Fibroblast of the aortic adventitia (primary cell): ENCODE measurements at places on chromosomes 1 and 21.
A peak's percentile ranks its signal among the peaks of the same experiment; 100 is the strongest.

DNA sequence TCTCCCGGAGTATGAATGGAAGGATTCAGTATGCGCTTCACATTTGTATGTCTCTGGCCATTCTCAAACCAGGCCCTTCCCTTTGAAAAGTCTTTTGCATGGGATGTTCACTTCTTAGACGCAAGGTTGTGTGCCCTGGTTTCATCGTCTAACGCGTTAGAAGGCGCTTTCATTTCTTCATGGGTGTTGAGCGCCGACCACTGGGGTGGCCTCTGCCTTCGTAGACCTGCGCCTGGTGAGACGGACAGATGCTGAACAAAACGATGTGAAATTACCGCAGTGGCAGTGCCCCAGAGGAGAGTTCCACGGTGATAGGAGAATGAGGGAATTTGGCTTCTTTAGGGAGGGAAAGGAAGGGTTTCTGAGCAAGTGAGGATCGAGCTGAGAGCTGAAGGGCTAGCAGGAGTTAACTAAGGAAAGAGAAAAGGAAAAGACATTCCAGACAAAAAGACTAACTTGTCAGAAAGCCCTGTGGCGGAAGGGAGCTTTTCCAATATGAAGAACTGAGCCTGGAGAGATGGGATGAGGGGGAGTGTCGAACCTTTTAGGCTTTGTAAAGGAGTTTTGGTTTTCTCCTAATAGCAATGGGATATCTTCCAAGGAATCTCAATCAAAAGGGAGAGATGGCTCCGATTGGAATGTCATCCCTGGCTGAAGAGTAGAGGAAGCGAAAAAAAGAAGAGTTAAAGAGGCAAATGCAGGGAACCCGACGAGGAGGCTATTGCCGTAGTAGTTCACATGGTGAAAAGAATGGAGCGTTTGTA lies 951 bp downstream of the GGPS1 start:
- DNase-seq: no peak

DNA sequence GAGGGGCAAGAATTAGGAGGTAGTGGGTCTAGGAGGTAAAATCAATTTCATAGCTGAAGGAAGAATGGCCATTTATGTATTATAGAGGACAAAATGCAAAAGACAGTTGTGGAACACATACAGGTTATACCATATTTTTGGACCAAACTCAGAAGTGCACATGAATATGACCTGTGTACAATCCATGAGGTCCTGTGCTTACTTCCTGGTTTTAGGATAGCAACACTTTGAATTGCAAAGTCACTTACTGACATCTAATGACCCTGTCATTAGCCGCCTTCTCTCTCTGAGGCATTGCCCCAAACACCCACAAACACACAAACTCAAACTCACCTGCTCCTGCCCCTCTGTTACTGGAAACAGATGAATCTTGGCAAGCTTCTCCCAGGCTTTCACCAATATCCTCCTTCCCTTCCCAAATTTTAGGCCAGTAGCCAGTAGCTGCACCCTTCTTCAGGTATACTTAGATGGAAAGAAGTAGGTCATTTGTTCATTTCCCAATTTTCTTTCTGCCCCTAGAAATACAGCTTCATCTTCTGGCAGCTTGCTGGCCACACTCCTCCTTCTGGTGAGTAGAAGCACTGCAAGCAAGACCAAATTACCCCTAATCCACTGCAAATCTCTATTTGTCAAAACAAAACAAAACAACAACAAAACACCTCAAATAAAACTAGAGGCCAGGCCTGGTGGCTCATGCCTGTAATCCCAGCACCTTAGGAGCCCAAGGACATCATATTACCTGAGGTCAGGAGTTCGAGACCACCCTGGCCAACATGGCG lies 13.7 kb upstream of the RPL5 start:
- DNase-seq: peak; percentile 57

DNA sequence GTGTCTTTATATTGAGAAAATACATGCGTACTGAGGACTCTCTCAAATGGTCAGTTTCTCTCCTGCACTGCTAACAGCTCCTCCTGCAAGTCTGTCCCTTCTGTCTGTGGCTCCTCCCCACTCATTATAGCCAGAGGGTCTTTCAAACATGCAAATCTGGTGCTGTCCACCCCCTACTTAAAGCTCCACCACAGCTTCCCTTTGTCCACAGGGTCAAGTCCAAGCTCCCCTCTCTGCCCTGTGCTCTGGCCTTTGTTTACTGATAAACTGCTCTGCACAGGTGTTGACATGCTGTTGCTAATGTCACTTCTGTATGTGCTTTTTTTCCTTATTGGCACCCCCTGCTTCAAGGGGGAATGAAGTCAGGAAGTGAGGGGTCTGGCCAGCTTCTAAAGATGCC lies 47.7 kb upstream of the GPR37L1 start:
- DNase-seq: no peak

- no peak for DNase-seq
These were observed 45.2 kb downstream of the FAM163A start for GRCh38 chr1:179788259-179788658.

- DNase-seq: peak; percentile 4
These were observed 43.9 kb downstream of the ABCG1 start for GRCh38 chr21:42262831-42263231.

DNA sequence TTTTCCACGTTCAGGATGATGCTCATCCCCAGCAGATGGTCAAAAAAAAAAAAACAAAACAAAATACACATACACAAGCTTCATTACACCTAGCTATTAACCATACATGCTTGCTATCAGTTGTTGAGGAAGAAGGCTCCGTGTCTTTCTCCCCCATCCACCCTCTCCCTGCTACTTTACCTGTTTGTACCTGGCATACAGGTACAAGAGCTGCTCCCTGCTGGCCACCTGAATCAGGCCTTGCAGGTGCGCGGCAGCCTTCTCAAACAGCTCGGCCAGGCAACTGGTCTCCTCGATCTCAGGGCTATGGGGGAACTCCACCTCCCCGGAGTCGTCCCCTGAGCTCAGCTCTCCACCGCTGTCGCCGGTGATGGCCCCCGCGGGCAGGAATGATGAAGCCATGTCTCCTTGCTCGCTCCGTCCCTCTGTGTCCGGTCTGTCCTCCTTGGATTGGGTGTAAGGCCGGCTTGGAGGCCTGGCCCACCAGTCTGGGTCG lies 464 bp downstream of the ACBD6 start:
- no peak for DNase-seq

GRCh38 chr1:99250728-99251127 lies 13.6 kb upstream of the PLPPR4 start:
- no peak for DNase-seq

GRCh38 chr1:53927376-53927881 lies 18.1 kb downstream of the IFT25 start:
- DNase-seq: no peak

DNA sequence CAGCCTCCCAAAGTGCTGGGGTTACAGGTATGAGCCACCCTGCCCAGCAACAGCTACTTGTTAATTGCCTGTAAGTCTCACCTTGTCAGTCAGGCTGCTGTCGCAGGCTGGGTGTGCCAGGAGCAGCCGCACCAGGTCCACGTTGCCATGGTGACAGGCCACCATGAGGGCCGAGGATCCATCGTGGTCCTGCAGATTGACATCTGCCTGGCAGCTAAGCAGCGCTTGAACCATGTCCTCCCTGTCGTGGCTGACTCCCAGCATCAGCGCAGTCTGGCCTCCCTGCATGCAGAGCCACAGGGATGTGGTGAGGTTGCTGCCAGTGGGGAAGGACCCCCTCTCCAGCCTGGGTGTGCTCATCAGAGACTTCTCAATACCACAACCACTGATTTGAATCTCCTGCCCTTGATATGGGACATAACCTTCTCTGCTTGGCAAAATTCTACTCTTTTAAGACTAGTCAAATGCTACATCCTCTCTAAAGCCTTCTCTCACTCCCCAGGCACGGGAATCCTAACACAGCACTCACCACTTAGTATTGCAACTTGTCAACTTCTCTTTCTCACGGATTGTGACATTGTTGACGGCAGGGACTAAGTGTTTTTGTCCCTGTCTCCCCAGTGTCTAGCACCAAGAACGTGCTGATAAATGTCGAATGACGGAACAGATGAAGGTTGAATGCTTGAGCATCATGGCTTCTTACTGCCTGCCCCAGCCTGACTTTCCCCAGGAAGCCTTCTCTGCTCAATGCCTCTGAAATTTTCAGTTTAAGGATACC lies 52.9 kb downstream of the L1TD1 start:
- no peak for DNase-seq

- DNase-seq: no peak
These were observed 7.7 kb downstream of the SERINC2 start for GRCh38 chr1:31420716-31421115.

GRCh38 chr1:13616234-13616633 lies 32.6 kb downstream of the PDPN start:
- no peak for DNase-seq

DNA sequence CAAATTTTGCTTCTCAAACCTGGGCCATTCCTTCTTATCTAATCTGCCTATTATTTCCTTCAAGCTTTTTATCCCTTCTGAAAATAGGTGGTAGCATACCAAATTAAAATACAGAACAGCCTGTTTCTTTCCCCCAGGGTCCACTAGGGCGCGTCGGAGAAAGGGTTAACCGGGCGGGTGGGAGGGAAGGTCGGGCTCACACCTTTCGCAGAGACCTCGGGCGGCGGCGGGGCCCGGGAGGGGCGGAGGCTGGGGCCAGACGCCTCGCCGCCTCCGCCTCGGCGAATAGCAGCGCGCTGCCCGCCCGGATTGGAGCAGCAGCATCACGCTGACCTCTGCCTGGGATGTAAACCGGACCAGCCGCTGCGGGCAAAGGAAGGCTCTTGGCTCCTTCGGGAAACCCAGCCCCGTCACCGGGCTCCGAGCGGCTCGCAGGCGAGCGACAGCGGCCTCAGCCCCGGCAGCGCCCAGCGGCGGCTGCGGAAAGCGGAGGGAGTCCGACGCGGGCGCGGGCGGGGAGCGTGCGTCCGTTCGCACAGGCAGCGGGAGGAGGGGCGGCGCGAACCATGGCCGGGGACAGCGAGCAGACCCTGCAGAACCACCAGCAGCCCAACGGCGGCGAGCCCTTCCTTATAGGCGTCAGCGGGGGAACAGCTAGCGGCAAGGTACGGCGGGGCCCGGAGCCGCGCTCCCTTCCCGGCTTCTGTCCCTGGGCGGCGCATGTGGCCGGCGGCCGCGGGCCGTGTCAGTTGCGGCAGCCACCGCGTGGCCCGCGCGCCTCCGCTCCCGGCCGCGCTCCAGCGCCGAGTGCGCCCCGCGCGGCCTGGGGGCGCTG lies at the start of gene UCK2:
Gene UCK2 (plus strand): TSS at position 347 of the 835 bp plus-strand sequence. CDS start 220 bp downstream, at position 567.
- DNase-seq: peak; percentile 65

DNA sequence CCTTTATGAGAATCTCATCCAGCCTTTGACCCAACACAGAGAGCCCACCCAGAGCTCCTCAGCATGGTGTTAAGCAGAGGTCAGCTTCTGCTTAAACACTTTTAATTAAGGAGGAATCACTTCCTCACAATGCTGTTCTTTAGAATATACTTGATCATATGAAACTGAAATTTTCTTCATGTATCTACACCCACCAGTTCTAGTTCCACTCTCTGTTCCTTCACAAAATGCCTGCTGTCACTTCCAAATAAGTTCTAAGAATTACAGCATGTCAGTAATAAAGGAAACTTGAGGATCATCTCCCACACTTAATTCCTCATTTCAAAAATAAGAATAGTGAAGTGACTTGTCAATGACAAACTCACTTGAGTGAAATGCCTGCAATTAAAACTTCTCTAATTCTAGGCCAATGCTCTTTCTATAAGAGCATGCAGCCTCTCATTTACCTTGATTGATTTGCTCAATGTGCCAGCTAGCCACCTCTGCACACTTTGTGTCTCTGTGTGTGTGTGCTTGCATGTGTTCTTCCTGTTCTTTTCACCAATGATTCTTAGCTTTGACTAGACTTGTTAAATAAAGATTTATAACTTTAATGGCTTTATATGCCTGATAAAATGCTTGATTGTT lies 356.3 kb downstream of the PLPP3 start:
- DNase-seq: no peak

DNA sequence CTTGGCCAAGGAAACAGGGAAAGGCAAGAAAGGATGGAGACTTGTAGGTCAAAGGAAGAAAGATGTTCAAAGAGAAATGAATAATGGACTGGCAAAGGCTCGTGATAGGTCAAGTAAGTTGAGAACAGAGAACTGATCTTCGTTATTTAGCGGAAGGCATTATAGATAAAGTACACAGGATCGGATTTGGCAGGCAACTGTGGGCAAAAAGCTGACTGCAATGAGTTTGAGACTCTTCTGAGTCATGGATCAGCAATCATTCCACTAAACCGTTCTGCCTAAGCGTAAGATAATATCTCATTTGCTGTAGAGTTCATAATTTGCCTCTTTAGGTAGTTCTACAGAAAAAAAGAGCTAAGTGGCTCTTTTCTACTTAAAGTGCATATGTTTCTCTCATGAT lies 34.1 kb downstream of the KRTAP21-3 start:
- no peak for DNase-seq

DNA sequence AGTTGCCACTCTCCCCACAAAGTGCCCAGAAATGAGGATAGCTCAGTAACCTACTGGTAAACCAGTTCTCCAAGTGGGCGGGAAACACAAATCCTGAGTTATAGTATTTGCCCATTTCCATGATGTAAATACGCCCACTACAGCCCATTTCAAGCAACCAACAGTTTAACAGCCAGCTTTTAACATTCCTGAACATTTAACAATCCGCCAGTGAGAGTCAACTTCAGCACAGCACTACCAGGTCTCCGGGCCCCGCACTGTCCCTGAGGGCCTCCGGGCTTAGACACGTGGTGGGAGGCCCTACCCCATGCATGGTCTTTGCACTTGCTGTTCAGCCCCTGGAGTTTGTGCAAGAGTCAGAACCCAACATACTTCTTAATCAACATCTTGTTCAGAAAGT lies 132.0 kb upstream of the CTTNBP2NL start:
- DNase-seq: peak; percentile 12

DNA sequence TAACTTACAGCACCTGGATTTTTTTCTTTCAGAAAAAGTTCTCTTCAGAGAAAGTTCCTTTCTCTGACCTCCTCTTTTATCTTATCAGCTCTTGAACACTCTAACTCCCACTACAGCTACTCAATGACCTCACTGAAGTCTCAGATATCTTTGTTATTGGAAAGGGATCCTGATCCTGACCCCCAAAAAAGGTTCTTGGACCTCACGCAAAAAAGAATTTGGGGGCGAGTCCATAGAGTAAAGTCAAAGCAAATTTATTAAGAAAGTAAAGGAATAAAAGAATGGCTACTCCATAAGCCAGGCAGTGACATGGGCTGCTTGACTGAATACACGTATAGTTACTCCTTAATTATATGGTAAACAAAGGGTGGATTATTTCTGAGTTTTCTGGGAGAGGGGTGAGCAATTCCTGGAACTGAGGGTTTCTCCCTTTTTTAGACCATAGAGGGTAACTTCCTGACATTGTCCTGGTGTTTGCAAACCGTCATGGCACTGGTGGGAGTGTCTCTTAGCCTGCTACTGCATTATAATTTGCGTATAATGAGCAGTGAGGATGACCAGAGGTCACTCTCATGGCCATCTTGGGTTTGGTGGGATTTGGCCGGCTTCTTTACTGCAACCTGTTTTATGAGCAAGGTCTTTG lies 44.2 kb downstream of the WDR64 start:
- no peak for DNase-seq

GRCh38 chr1:202954057-202954745 lies 3.9 kb downstream of the ADIPOR1 start:
- DNase-seq: no peak

DNA sequence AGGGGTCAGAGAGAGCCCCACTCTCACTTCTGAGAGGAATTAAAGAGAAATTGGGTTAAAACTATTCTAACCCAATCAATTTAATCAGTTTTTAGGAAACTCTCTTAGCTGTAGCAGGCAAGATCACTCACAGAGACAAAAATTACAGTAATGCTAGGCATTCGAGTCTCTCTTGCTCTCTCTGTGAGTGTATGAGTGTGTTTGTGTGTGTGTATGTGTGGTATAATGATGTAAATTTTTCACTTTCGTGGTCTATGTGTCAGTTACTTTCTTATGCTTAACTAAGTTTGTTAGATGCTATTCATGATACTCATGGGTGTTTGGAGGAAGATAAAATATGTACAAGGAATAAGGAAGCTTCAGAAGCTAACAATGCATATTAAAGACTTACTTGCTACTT lies 131.3 kb downstream of the FASLG start:
- no peak for DNase-seq
